ENCODE measurements at places on chromosomes 1 and 21.

- H3K27ac ChIP-seq: no peak overlapping the region
- H3K4me1 ChIP-seq: no peaks in the 10 kb centered on the region
- H3K36me3 ChIP-seq: no peaks in the 10 kb centered on the region
- no peak for DNase-seq
- H3K4me3 ChIP-seq: no peak overlapping the region
- H3K27me3 ChIP-seq: no peaks in the 10 kb centered on the region
Observed at GRCh38 chr1:159652506-159652905, 61.9 kb downstream of the CRP start.

- no peak overlapping the region for H3K27ac ChIP-seq
- H3K4me1 ChIP-seq: no peaks in the 10 kb centered on the region
Observed at GRCh38 chr1:67514300-67514699, 84.1 kb upstream of the SERBP1 start.

GRCh38 chr1:25757151-25757845, 42.7 kb upstream of the SELENON start:
- no peak for DNase-seq
- no peaks in the 10 kb centered on the region for H3K27me3 ChIP-seq

DNA sequence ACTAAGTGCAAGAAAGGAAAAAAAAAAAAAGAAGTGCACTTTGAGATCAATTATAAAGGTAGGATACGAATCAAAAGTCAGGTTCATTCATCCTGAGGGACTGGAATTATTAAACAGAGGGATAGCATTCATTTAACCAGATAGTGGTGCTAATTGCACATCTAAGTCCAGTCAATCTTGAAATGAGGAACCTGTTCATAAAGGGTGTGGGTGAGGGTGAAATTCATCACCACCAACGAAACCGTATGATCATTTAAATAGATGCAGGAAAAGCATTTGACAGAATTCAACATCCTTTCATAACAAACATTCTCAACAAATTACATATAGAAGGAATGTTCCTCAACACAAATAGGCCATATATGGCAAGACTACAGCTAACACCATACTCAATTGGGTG, 5.6 kb downstream of the CTSS start:
- H3K27me3 ChIP-seq: no peaks in the 10 kb centered on the region
- DNase-seq: no peak
- no peaks in the 10 kb centered on the region for H3K36me3 ChIP-seq
- H3K4me1 ChIP-seq: no peaks in the 10 kb centered on the region
- no peak overlapping the region for H3K4me3 ChIP-seq

DNA sequence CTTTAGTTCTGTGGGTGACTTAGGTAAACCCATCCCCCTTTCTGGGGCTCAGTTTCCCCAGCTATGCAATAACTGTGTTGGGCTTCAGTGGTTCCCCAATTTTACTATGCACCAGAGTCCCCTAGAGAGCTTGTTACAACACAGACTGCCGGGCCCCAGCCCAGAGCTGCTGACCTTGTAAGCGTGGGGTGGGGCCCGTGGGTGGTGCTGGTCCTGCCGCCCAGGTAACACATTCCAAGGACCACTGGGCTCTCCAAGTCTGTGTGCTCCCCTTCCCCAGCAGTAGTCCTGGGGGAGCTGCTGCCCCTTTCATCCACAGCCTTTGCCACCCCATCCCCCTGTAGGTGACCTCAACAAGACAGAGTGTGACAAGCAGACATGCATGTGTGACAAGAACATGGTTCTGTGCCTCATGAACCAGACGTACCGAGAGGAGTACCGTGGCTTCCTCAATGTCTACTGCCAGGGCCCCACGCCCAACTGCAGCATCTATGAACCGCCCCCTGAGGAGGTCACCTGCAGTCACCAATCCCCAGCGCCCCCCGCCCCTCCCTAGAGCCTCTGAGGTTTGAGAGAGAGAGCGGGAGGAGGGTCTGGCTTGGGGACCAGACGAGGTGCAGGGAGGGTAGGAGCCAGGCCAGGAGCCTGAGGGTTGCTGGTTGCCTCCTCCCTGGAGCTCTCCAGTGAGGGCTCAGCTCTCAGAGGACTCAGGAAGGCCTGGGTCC, 8.9 kb downstream of the PLA2G2F start:
- H3K27me3 ChIP-seq: no peaks in the 10 kb centered on the region
- H3K4me1 ChIP-seq: no peaks in the 10 kb centered on the region
- DNase-seq: no peak
- H3K4me3 ChIP-seq: no peak overlapping the region
- no peaks in the 10 kb centered on the region for H3K36me3 ChIP-seq

GRCh38 chr1:206833106-206833680, 32.2 kb upstream of the IL20 start:
- no peaks in the 10 kb centered on the region for H3K36me3 ChIP-seq
- H3K27ac ChIP-seq: no peak overlapping the region
- no peaks in the 10 kb centered on the region for H3K27me3 ChIP-seq

- DNase-seq: no peak
- no peak overlapping the region for H3K27ac ChIP-seq
- H3K36me3 ChIP-seq: peaks cover 18% of the 10 kb centered on the region
- H3K27me3 ChIP-seq: no peaks in the 10 kb centered on the region
- no peak overlapping the region for H3K4me3 ChIP-seq
Observed at GRCh38 chr1:51274676-51275075, 38.6 kb downstream of the RNF11 start.

GRCh38 chr1:34057347-34058130, 107.5 kb downstream of the CSMD2 start:
- no peaks in the 10 kb centered on the region for H3K27me3 ChIP-seq
- DNase-seq: no peak
- no peaks in the 10 kb centered on the region for H3K36me3 ChIP-seq
- H3K4me1 ChIP-seq: no peaks in the 10 kb centered on the region
- no peak overlapping the region for H3K27ac ChIP-seq

GRCh38 chr1:111399792-111400610, 27.5 kb downstream of the OVGP1 start:
- H3K4me1 ChIP-seq: no peaks in the 10 kb centered on the region
- no peak overlapping the region for H3K4me3 ChIP-seq
- H3K36me3 ChIP-seq: no peaks in the 10 kb centered on the region
- H3K27ac ChIP-seq: no peak overlapping the region
- peak; percentile 28 for DNase-seq
- no peaks in the 10 kb centered on the region for H3K27me3 ChIP-seq

- no peak overlapping the region for H3K4me3 ChIP-seq
- no peak overlapping the region for H3K27ac ChIP-seq
- no peaks in the 10 kb centered on the region for H3K27me3 ChIP-seq
- DNase-seq: no peak
- no peaks in the 10 kb centered on the region for H3K4me1 ChIP-seq
Observed at GRCh38 chr21:32312976-32313375, 14.3 kb downstream of the MRAP start.

- DNase-seq: peak; percentile 86
- H3K4me3 ChIP-seq: no peak overlapping the region
- no peak overlapping the region for H3K27ac ChIP-seq
- H3K27me3 ChIP-seq: no peaks in the 10 kb centered on the region
- H3K36me3 ChIP-seq: no peaks in the 10 kb centered on the region
- peaks cover 2% of the 10 kb centered on the region for H3K4me1 ChIP-seq
Observed at GRCh38 chr21:42500736-42501135, 4.7 kb upstream of the RSPH1 start.

DNA sequence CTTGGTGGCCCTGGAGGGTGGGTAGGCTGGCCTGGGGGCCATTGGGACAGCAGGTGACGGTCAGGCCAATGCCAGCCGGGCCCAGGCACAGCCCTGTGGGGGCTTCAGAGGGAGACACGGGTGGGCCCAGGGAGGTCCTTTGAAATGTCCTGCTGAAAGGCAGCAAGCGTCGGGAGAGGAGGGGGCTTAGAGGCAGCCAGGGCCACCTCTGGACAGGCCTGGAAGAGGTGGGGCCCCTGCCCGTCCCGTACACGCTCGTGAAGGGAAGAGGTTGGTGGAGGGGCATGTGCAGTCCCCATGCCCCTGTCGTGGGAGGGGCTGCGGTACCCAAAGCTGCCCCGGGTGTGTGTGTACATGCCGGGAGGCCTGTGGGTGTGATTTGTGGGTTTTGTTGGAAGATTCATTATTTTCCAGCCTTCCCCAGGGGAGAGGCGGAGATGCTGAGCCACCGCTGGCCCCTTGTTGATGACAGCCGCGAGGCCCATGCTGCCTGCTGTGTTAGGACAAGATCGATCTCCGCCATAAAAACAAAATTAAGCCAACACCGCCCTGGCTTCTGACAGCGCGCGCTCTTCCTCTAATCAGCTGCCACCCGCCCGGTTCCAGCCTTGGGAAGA, 3.4 kb upstream of the PLCH2 start:
- no peak overlapping the region for H3K27ac ChIP-seq
- no peak for DNase-seq
- no peaks in the 10 kb centered on the region for H3K36me3 ChIP-seq
- no peaks in the 10 kb centered on the region for H3K4me1 ChIP-seq
- no peaks in the 10 kb centered on the region for H3K27me3 ChIP-seq
